Osteocyte (in vitro differentiated cells): ENCODE measurements at places on chromosomes 2 and 18. TPM values are rescaled to one million over a fixed set of nuclear protein-coding genes. Genes with fewer than 3 reads are reported as not detected.
A peak's percentile ranks its signal among the peaks of the same experiment; 100 is the strongest.

DNA sequence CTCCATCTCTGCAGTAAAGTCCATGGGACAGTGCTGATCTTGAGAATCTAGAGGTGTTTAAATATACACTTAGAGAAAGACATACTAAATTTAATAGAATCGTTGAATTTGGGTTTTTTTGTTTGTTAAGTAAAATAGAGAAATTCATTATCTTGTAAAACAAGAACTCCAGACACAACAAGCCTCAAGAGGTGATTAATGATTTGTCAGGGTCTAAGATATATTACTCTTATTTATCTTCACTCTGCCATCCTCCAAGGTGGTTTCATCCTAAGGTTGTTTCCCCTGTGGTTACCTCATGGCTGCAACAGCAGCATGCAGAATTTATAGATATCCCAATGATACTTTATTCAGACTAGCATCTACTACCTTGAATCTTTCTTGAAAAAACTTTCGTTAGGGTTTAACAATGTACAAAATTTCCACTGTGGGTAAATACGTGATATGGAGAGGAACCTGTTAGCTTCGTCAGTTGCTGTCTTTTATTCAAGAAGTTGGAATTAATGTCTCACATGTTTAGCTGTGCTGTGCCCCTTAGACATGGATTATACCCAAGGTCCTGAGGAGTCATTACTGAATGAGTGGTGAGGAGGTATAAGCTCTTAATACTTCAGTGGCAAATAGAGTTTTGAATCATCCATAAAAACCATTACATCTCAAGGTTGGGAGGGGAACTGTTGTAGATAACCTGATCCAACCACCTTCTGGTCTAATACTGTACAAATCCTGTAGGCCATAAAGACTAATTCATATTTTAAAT, 128.0 kb downstream of the GPD2 start:
- no peak overlapping the region for H3K27ac ChIP-seq
- H3K27me3 ChIP-seq: no peaks in the 10 kb centered on the region
- peaks cover 4% of the 10 kb centered on the region for H3K36me3 ChIP-seq
- no peak for DNase-seq

Gene CD226
- 0.46 and 0.81 TPM in 2 replicates for total RNA-seq

Gene LRRC30
- not detected in 2 replicates for total RNA-seq

DNA sequence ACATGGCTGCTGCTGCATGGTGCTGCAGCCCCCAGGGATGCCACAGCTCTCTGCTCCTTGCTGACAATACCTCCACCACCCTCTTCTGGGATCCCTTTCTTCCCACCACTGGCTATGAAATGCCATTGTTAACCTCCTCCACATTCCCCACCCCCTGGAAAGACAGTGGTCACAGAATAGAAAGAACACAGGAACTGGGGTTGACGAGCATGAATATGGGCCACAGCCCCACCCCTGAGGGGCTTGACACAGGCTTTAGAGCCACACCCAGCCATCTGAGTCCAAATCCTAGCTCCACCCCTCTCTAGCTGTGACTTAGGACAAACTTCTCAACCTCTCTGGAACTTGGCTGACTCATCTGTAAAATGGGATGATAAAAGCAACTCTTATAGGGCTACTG, 47.3 kb downstream of the TMEM163 start:
- H3K27ac ChIP-seq: no peak overlapping the region
- H3K4me1 ChIP-seq: no peaks in the 10 kb centered on the region
- no peak overlapping the region for H3K4me3 ChIP-seq
- DNase-seq: peak; percentile 19

Gene UPP2
- not detected in 2 replicates for total RNA-seq

- H3K4me3 ChIP-seq: no peak overlapping the region
- no peak for DNase-seq
- H3K4me1 ChIP-seq: peaks cover 14% of the 10 kb centered on the region
These were observed 754.0 kb upstream of the SOX11 start for GRCh38 chr2:4938206-4938605.

Gene GAREM2
- 15.2 and 20.8 TPM in 2 replicates for total RNA-seq

Gene MSTN
- 0.89 and 1.1 TPM in 2 replicates for total RNA-seq

DNA sequence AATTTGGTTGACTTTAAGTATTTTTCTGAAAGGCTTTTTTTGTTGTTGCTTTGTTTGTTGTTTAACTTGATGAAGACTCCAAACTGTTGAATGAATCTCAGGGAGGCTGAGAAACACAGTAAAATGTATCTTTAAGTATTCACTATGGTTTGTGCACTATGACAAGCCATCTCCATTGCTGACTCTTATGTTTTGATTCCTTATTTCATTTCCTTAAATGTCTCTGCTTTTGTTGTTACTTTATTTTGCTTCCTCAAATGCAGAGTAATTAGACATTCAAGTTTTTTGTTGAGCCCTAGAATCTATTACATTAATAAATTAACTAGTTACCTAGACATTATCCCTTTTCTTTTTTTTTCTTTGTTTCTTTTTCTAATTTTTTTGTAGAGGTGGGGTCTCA, 46.3 kb upstream of the SLC39A10 start:
- no peak for DNase-seq
- peaks cover 21% of the 10 kb centered on the region for H3K4me1 ChIP-seq
- no peak overlapping the region for H3K27ac ChIP-seq
- no peaks in the 10 kb centered on the region for H3K36me3 ChIP-seq
- no peak overlapping the region for H3K4me3 ChIP-seq

Gene MCEE
- 18.2 and 19.0 TPM in 2 replicates for total RNA-seq

DNA sequence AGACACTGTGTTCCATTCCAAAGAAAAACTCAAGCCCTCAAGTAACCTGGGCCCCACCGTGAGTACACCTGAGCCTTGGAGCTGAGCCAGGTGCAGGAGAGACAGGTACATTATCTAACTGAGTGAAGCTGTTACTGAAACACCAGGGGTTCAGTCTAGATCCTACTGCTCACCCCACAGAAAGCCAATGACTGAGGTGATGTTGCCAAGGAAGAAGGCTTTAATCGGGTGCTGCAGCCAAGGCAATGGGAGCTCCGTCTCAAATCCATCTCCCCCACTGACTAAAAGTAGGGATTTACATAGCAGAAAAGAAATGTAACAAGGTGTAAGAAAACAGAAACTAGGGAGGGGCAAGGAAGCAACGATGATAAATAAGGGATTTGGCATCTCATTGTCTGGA, 15.2 kb upstream of the SLC14A1 start:
- H3K27ac ChIP-seq: no peak overlapping the region
- H3K27me3 ChIP-seq: peaks cover 15% of the 10 kb centered on the region
- H3K4me1 ChIP-seq: no peaks in the 10 kb centered on the region
- H3K36me3 ChIP-seq: peaks cover 5% of the 10 kb centered on the region

GRCh38 chr18:59268721-59269562, 4.3 kb downstream of the RAX start:
- H3K36me3 ChIP-seq: no peaks in the 10 kb centered on the region
- H3K4me1 ChIP-seq: peaks cover 33% of the 10 kb centered on the region
- peak overlapping the region; percentile 56 for H3K4me3 ChIP-seq
- no peak for DNase-seq
- no peak overlapping the region for H3K27ac ChIP-seq
- H3K27me3 ChIP-seq: peaks cover 86% of the 10 kb centered on the region

DNA sequence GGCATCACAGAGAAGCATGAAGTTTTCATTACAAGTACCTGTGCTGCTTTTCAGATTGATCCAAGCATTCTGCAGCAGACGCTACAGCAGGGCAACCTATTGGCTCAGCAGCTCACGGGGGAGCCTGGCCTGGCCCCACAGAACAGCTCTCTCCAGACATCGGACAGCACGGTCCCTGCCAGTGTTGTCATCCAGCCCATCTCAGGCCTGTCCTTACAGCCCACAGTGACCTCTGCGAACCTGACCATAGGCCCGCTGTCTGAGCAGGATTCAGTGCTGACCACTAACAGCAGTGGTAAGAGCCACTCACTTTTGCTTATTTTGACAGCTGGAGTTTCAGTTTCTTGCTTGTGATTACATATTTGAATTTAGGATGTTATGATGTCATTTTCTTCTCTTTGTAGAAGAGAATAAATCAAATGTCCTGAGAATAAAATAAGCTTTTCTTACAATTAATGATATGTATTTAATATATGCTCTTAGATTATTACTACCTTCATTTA, 104.9 kb downstream of the ZNF236 start:
- H3K27me3 ChIP-seq: no peaks in the 10 kb centered on the region
- H3K4me1 ChIP-seq: no peaks in the 10 kb centered on the region
- DNase-seq: no peak
- no peak overlapping the region for H3K27ac ChIP-seq

Gene CCDC148
- total RNA-seq: 2.2 and 2.8 TPM in 2 replicates

Gene CYS1
- 5.1 and 5.5 TPM in 2 replicates for total RNA-seq

Gene CREG2
- total RNA-seq: not detected in 2 replicates

- peaks cover 19% of the 10 kb centered on the region for H3K4me1 ChIP-seq
- no peaks in the 10 kb centered on the region for H3K36me3 ChIP-seq
- H3K4me3 ChIP-seq: peak within 1 kb of the TSS; percentile 71
- no peaks in the 10 kb centered on the region for H3K27me3 ChIP-seq
- H3K27ac ChIP-seq: peak within 1 kb of the TSS; percentile 91
These were observed at the start of gene SLC66A3 for GRCh38 chr2:11155381-11156035. SLC66A3 (plus strand) TSS chr2:11155467; CDS start chr2:11155547, 80 bp downstream.

DNA sequence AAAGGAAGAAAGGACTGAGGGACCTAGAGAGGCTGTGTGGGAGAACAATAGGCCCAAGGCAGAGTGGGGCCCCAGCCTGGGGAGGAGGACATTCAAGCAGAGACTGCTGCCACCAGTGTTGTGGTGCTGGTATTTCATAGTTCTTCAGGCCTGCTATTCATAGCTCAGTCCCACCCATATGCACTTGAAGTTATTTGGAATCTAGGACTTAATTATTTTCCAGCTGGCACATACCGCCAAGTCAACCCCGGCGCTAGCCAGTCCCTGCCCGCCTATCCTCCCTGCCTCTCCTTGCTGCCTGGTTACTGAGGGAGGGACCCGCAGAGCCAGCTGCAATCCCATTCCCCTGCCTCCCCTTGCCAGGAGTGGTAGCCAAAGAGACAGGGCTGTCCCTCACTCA, 141.2 kb downstream of the CABLES1 start:
- H3K27ac ChIP-seq: no peak overlapping the region
- H3K36me3 ChIP-seq: peaks cover 4% of the 10 kb centered on the region
- DNase-seq: no peak
- H3K4me3 ChIP-seq: no peak overlapping the region

DNA sequence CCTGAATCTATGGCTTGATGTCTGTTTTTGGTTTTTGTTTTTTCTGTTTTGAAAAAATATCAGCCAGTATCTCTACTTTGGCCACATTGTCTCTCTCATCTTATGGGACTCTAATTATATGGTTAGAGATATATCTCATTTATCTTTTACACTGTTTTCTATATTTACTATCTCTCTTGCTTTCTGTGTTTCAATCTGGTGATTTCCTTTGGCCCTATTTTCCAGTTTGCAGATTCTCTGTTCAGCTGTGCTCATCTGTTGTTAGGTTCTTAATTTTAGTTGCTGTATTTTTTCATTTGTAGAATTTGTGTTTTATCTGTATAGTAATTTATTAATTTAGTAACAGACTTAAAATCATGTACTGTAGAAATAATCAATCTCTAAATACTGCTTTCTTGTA, 41.3 kb upstream of the ELAC1 start:
- H3K4me1 ChIP-seq: no peaks in the 10 kb centered on the region
- H3K27ac ChIP-seq: no peak overlapping the region
- H3K4me3 ChIP-seq: no peak overlapping the region
- peaks cover 42% of the 10 kb centered on the region for H3K36me3 ChIP-seq
- no peaks in the 10 kb centered on the region for H3K27me3 ChIP-seq

Gene CTNNA2
- not detected in 2 replicates for total RNA-seq

Gene ANKRD30B
- not detected in 2 replicates for total RNA-seq

Gene ELOA2
- not detected in 2 replicates for total RNA-seq

DNA sequence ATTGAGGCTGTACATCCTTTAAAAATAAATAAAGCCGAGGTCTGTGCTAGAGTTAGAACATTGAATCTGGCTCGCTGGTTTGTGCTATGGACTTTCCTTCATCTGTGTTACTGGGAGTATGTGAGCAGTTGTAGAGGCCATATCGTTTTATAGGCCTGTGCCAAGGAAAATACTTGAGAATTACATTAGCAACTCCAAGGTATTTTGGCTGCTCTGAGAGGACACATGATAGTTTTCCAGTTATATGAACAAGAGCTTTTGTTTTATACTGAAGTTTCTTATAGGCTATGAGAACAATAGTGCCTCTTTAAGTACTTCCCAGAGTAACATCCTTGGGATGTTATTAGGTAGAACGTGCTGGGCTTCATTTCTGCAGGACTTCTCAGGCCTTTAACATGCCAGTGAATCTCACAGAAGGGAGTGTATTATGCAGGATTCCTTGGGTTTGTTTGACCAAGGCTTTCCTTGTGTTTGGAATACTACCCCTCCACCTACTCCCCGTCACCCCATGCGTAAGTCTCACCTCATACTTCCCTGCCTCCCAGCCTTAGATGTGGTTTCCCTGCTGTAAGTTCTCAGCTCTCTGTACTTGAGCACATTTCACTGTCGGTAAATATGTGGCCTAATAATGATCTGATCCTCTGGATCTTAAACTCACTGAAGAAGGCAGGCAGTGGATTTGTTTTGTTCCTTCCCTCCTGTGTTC, 21.0 kb downstream of the TCF7L1 start:
- H3K27me3 ChIP-seq: no peaks in the 10 kb centered on the region
- peaks cover 60% of the 10 kb centered on the region for H3K4me1 ChIP-seq
- no peak for DNase-seq
- peak overlapping the region; percentile 63 for H3K27ac ChIP-seq
- H3K4me3 ChIP-seq: no peak overlapping the region
- no peaks in the 10 kb centered on the region for H3K36me3 ChIP-seq

DNA sequence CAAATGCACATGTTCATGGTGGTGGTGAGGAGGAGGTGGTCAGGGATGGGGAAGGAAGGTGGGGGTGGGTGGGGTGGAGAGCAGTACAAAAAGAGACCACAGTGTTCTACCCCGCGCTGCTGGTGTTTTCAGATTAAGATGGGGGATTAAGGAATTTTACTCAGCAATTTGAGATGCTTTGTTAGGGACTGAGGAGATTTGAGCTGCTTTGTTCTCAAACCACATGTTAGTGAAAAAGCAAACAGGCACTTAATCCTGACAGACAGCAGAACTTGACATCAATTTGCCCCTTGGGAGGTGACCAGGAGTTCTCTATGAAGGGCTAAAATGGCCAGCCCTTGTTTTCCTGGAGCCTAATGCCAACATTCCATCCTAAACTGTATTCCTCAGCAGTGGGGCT, 244.5 kb downstream of the MEIS1 start:
- DNase-seq: no peak
- H3K4me1 ChIP-seq: no peaks in the 10 kb centered on the region
- H3K36me3 ChIP-seq: no peaks in the 10 kb centered on the region
- H3K27ac ChIP-seq: no peak overlapping the region
- no peak overlapping the region for H3K4me3 ChIP-seq

- H3K36me3 ChIP-seq: no peaks in the 10 kb centered on the region
- H3K27ac ChIP-seq: no peak overlapping the region
- no peaks in the 10 kb centered on the region for H3K27me3 ChIP-seq
- DNase-seq: no peak
- H3K4me1 ChIP-seq: no peaks in the 10 kb centered on the region
These were observed 36.7 kb downstream of the PARD3B start for GRCh38 chr2:204581946-204582345.

- H3K27me3 ChIP-seq: no peaks in the 10 kb centered on the region
- H3K27ac ChIP-seq: no peak overlapping the region
- DNase-seq: no peak
- H3K4me1 ChIP-seq: peaks cover 36% of the 10 kb centered on the region
- no peak overlapping the region for H3K4me3 ChIP-seq
These were observed 86.4 kb upstream of the SLC35G4 start for GRCh38 chr18:11522992-11523391.
